ENCODE measurements at places on chromosomes 3 and 15.

DNA sequence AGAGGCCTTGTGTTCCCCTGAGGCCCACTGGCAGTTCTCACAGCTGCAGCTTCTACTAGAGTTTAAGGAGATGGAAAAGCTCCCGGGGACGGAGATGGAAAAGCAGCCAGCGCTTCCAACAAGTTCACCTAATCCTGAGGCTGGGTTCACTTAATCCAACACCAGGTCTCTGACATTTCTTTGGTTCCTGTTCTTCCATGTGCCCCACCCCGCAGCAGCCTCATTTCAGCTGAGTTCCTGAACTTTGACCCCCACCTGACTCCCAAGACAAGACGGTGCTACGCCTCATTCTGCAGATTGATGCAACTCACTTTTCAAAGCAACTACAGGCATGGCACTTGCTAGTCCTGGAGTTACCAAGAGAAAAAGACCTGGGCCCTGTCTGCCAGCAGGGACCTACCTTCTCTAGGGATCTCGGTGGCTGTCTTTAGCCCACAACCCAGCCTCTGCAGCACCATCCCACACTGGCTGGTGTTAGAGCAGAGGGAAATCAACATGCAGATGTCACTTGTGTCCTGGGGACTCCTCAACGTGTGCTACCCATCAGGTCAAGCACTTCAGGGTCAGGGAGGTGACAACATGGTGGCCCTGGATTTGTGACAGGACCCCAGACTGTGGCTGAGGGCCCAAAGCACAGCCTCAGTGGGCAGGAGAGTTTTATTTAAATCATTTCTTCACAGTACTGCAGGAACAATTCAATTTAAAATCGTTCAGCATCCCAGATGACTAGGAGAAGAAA is 406.1 kb downstream of the VPS13C start:
- no peak for DNase-seq

DNA sequence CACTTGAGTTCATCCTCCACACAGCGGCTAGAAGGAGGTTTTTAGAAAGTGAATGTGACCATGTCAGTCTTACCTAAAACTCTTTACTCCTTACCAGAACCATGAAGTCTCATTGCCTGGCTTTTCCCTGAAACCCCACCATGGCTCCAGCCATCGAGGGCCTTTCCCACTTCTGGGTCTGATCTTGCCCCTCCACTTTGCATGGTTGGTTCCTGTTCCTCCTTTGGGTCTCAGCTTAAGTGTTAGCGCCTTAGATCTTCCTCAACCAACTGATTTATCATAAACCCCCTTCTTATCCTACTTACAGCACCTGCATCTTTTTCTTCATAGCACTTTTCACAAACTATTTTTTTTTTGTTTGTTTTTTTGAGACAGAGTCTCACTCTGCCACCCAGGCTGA is 45.9 kb upstream of the ULK4 start:
- no peak for DNase-seq

DNA sequence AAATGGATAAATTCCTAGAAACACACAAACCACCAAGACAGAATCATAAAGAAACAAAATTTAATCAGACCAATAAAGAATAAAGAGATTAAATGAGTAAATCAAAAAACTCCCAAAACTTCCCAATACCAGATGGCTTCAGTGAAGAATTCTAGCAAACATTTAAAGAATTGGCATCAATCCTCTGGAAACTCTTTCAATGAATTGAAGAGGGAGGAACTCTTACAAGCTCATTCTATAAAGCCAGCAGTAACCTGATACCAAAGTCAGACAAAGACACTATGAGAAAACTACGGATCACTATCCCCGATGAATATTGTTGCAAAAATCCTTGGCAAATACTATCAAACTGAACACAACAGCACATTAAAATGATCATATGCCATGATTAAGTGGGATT is 81.9 kb upstream of the SLCO2A1 start:
- DNase-seq: no peak

- DNase-seq: no peak
These were observed 65.2 kb downstream of the MYLK start for GRCh38 chr3:123818921-123819429.

DNA sequence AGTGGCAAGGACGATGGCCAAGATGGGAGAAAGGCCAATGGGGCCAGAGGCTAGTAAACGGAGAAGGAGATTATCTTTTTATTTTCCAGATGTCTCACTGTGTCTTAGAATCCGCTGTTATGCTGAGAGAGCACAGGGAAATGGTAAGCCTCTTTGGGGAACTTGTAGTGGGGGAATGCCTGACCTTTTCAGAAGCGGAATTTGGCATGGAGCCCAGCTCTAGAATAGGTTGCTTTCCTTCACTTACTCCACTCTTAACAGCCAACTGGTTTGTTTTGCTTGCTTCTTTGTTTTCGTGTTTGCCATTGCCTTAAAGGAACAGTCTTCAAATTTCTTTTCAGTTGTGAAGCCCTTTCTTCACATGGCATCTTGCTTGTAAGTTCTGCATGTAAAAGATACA is 316.2 kb upstream of the THRB start:
- no peak for DNase-seq

Data from stimulated activated CD8-positive, alpha-beta memory T cell treated with anti-CD3 and anti-CD28 coated beads, Interleukin-2, amount 100 ng/mL, for 48 hours (primary cell).